ENCODE measurements at places on chromosomes 5 and 9.

- DNase-seq: no peak
Measured at GRCh38 chr5:92941806-92942205, 639.2 kb downstream of the NR2F1-AS1 start.

- no peak for DNase-seq
Measured at GRCh38 chr9:128999581-129000206, 28.4 kb downstream of the SH3GLB2 start.

GRCh38 chr9:79768194-79768593 lies 196.4 kb downstream of the TLE4 start:
- no peak for DNase-seq

GRCh38 chr5:57950616-57951228 lies 468.1 kb upstream of the ACTBL2 start:
- DNase-seq: no peak

DNA sequence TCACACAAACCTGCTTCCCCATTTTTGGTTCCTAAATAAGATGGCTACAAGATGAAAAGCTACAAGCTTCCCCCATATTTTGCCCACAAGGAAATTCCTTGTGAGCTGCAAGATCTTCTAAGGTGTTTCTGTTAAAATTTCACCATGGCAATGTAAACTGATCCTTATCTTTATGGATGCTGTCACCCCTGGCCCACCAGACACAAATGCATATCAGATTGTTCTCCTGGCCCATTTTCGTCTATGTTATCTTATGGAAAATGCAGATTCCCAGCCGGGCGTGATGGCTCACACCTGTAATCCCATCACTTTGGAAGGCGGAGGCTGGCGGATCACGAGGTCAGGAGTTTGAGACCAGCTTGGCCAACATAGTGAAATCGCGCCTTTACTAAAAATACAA lies 65.1 kb upstream of the IL6ST start:
- DNase-seq: no peak

GRCh38 chr9:7402334-7403027 lies 397.1 kb downstream of the DMAC1 start:
- DNase-seq: no peak

DNA sequence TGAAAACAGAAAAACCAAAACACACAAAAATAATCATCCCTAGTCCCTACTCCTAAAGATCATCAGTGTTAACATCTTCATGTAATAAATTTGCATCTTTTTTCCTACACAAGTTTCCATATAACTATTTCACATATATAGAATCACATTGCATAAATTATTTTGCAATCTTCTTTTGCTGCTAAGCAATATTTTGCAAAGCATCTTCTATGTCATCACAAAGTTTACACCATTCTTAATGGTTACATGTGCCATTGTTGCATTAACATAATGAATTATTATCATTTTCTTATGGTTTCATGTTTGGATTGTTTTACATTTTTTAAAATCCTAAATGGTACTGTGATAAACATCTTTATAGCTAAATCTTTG lies 17.8 kb downstream of the SH3TC2 start:
- DNase-seq: no peak

DNA sequence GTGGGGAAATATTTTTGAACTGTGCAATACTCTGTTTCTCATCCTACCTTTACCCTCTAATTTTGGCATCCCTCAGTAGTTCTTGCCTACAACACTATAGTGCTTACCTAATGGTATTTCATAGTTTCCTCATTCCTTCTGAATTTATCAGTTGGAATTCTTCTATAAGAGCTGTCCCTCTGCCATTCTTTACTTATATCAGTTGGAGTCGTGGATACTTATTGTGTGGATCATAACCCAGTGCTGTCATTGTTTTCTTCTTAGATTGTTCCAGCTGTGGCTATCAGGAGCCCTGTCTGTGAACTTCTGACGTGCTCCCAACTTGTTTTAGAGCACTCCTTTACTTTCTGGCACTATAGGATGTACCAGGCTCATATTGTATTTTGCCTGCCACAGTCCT lies 146.1 kb upstream of the OTULINL start:
- DNase-seq: no peak

DNA sequence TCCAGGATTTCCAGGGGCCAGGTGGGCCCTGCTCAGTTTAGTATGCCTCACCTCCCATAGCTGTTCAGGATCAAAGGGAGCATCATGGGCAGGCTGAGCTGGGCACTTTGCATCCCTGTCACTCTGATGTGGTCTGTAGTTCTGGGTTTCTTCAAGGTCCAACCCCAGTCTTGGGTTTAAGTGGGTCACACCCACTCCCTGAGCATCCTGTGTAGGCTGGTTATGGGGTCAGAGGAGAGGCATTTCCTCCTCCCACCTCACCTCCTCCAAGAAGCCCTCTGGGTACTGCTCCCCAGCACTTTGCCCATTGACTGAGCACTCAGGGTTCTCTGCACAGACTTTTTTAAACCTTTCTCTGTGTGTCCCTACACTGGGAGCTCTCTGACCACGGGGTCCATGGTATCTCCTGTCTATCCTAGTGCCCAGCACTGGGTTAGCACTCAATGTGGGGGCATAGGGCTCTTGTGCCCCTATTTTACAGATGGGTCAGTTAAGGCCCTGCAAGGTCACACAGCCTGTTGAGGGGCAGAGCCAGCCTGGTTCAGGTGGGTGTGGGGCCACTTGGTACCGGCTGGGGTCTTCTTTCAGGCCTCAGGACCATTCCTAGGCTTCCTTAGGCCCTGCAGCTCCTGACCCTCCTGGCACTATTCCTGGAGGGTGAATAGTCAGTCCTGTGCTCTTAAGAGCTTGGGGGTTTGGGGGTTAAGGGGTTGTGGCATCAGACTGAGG lies 19.0 kb downstream of the CXXC5 start:
- no peak for DNase-seq

DNA sequence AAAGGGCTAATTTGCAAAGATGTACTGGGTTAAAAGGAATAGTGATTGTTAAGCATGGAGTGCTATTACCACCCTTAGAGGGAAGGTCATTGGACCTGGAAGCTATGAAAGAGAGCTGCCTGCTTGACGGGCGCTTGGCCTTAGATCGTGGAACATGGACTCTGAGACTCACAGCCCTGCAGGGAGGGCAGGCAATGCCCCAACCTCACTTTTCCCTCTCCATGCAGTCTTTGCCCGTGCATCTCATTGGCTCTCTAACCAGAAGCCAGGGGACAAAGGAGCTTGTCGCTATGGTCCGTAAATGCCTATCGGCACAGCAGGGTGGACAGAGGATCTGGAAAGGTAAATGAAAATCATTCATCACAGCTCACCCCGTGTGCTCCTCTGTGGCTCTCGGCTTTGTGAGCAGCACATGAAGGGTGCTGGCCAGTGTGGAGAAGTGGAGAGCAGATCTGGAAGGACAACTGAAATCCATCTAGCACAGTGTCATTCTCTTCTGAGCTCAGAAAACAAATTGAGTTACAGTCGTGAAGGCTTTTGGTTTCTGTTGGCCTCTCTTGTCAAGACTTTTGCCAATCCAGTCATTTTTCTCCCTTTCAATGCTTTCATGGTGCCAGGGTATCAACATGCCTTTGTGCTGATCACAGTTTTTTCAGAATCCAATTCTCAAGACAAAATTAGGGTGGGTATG lies 186.2 kb downstream of the SNX18 start:
- DNase-seq: no peak

DNA sequence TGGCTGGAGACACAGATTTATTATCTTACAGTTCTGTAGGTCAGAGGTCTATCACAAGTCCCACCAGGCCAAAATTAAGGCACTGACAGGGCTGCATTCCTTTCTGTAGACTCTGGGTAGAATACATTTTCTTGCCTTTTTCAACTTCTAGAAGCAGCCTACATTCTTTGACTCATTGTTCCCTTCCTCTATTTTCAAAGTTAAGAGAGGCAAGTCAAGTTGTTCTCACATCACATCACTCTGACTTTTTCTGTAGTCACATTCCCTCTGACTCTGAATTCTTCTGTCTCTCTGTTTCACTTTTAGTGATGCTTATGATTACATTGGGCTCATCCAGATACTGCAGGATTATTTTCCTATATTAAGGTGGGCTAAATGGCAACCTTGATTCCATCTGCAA lies 119.0 kb downstream of the MELK start:
- no peak for DNase-seq

GRCh38 chr9:138116521-138116920 lies 238.9 kb downstream of the CACNA1B start:
- no peak for DNase-seq

GRCh38 chr9:4297151-4297785 lies 2.6 kb downstream of the GLIS3 start:
- DNase-seq: no peak

DNA sequence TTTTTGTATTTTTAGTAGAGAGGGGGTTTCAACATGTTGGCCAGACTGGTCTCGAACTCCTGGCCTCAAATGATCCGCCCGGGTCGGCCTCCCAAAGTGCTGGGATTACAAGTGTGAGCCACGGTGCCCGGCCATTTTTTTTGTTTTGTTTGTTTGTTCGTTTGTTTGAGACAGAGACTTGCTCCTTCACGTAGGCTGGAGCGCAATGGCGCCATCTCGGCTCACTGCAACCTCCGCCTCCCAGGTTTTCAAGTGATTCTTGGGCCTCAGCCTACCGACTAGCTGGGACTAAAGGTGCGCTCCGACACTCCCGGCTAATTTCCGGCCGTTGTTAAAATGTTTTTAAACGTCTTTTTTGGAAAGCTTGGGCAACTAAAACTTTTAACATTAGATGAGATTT lies 54.0 kb downstream of the SHOC1 start:
- no peak for DNase-seq

DNA sequence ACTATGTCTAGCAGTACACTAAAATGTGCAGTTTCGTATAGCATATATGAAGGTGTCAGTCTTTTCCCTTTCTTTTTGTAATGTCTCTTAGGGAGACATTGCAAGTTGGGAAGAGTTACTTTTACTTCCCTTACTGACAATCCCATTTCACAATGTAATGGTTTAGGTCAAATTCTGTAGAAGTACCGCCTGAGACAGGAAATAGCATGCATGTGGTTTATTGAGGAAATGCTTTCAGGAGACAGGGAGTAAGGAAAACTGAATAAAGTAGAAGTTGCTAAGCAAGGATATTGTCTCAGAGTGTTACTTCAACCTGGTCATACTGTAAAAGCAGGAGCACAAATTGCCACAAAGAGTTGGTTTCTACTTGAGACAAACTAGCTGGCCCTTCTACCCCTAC lies 32.1 kb upstream of the MSANTD3 start:
- no peak for DNase-seq

- DNase-seq: no peak
Measured at GRCh38 chr9:96116275-96117064, 185.5 kb downstream of the HSD17B3 start.

DNA sequence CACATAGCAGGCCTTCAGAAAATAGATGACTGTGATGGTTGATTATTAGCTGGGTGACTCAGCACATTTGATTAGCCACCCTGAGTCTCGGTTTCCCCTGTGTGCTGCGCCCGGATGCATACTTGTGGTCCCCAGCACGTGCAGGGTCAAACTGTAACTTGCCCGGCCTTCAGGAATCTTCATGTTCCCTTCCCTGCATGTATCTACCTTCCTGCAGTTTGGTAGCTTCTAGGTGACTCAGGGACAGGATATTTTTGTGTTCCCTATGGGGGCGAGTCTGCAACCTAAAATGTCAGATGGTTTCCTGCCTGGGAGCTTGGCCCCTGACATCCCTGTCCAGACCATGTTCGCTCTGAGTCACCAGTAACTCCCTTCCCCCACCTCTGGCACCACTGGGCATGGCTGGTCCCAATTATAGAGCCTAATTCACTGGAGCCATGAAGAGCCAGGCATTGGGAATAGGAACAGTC lies 13.2 kb downstream of the PTGS1 start:
- DNase-seq: no peak

DNA sequence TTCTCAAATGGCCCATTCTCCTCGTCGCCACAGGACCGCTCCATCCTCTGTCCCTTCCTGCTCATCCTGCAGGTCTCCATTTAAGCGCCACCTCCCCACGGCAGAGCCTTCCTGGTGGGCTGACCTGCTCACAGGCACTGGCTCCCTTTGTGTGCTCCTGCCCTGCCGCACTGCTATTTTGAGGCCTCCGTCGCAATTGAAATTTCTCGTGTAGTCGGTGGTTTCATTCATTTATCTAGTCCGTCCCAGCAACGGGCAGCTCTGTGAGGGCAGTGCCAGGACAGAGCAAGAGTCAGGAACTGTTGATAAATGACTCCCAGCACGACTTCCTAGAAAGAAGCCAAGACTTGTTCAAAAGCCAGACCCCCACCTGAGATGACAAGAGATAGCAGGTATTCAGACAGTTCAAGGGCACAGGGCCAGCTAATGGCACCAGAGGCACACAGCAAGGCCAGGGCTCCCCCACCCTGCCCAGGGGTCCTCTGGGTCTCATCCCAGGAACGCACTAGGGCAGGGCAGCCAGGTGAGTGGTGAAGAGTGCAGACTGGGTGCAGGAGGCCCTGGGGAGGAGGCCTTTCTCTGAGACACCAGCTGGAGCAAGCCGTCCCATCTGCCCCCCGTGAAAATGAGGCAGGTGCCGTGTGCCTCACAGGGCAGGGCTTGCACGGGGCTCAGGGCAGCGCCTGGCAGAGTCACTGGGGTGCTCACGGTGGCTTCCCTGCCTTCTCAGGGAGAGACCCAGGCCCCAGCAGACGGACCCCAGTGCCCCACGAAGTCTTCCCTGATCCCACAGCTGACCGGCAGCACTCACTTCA lies 36.9 kb downstream of the FAM78A start:
- no peak for DNase-seq

DNA sequence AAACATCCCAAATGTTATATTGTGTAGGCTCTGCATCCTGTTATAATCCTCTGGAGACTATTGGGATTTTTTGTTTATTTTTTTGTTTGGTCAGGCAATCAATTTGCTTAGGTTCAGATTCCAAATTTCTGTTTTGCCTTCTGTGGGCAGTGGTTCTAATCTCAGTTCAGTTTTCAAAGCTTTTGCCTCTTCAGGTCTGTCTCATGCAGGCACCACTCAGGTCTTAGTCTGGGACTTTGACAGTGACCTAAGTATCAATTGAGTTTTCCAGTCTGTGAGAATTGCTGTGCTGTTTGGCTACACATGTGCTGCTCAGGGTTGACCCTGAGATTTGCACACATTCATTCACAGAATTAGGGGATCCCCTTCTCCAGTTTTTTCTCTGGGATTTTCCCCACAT lies 14.1 kb downstream of the SNX2 start:
- DNase-seq: no peak

GRCh38 chr5:89071941-89072331 lies 189.0 kb upstream of the MEF2C start:
- no peak for DNase-seq

DNA sequence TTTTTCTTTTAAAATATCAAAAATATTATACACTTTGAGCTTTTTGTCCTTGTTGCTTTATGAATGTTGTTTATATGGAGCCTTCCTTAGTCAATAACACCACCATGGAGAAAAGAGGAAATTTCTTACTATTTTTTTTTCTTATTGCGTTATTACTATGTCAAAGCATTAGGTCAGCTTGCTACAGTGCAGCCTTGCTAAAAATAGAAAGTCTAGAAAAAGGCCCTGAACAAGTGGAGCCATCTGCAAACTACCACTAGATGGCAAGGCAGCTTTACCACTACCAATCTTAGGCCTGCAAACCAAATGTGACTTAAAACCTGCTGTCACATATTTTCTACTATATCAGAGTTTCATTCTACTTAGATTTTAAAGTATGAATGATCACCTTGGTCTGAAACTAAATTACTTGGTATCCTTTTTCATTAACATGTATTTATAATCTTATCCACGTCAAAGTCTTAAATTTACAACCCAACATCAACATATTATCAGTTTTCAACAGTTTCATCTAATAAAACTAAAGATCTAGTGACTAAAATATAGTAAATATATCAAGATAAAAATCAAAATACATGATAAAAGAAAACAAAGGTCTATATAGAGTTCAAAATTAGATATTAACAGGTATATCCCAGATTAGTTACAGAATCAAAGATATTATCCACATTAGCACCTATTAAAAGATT lies 113.1 kb upstream of the ACOT12 start:
- no peak for DNase-seq

- DNase-seq: no peak
Measured at GRCh38 chr5:88956416-88956815, 73.4 kb upstream of the MEF2C start.
